Daoy (cell line): ENCODE measurements at places on chromosomes 2 and 18. TPM values are rescaled to one million over a fixed set of nuclear protein-coding genes. Genes with fewer than 3 reads are reported as not detected.

- DNase-seq = no peak
These were observed 8.9 kb downstream of the TMSB10 start for GRCh38 chr2:84914334-84914733.

GRCh38 chr2:124149571-124149970 is 124.5 kb downstream of the CNTNAP5 start:
- no peak for DNase-seq

CERKL gene
- total RNA-seq = 0.29 TPM in 1 of 2 replicates, not detected in the other

TXNDC2 gene
- 0.06 TPM in 1 of 2 replicates, not detected in the other for total RNA-seq
